ENCODE measurements at places on chromosomes 5 and 9. TPM values are rescaled to one million over a fixed set of nuclear protein-coding genes. Genes with fewer than 3 reads are reported as not detected.

Gene INSL4
- not detected for total RNA-seq

Gene TAS2R1
- total RNA-seq, result not detected

Gene TAF11L7
- not detected for total RNA-seq

Gene TRIM7
- 2.9 TPM for total RNA-seq
